ENCODE measurements at places on chromosomes 3 and 15. TPM values are rescaled to one million over a fixed set of nuclear protein-coding genes. Genes with fewer than 3 reads are reported as not detected.

GRCh38 chr3:73781541-73781940 is 156.8 kb upstream of the PDZRN3 start:
- no peak for DNase-seq
- no peak overlapping the region for H3K27ac ChIP-seq
- no peak overlapping the region for H3K4me3 ChIP-seq
- H3K27me3 ChIP-seq = no peaks in the 10 kb centered on the region

GRCh38 chr15:74543583-74543982 is 2.6 kb downstream of the ARID3B start:
- peaks cover 40% of the 10 kb centered on the region for H3K36me3 ChIP-seq
- peak overlapping the region; percentile 99 for H3K4me3 ChIP-seq
- peak overlapping the region; percentile 36 for H3K27ac ChIP-seq
- no peaks in the 10 kb centered on the region for H3K27me3 ChIP-seq

GRCh38 chr3:64890466-64890865 is 202.7 kb upstream of the ADAMTS9 start:
- no peaks in the 10 kb centered on the region for H3K36me3 ChIP-seq
- no peaks in the 10 kb centered on the region for H3K27me3 ChIP-seq
- no peak for DNase-seq
- H3K4me3 ChIP-seq = no peak overlapping the region
- peaks cover 16% of the 10 kb centered on the region for H3K4me1 ChIP-seq

GRCh38 chr3:108328821-108329486 is 32.6 kb downstream of the HHLA2 start:
- DNase-seq = no peak
- no peaks in the 10 kb centered on the region for H3K27me3 ChIP-seq
- no peaks in the 10 kb centered on the region for H3K36me3 ChIP-seq
- H3K4me3 ChIP-seq = no peak overlapping the region
- H3K27ac ChIP-seq = no peak overlapping the region
- peaks cover 3% of the 10 kb centered on the region for H3K4me1 ChIP-seq

GRCh38 chr3:62332835-62333244 is 40.5 kb downstream of the FEZF2 start:
- peak; percentile 57 for DNase-seq
- no peak overlapping the region for H3K4me3 ChIP-seq
- H3K4me1 ChIP-seq = peaks cover 24% of the 10 kb centered on the region
- no peaks in the 10 kb centered on the region for H3K36me3 ChIP-seq

GRCh38 chr3:184727357-184728009 is 15.6 kb upstream of the MAGEF1 start:
- H3K27me3 ChIP-seq = no peaks in the 10 kb centered on the region
- no peak overlapping the region for H3K27ac ChIP-seq
- DNase-seq = peak; percentile 97
- no peaks in the 10 kb centered on the region for H3K36me3 ChIP-seq
- H3K4me1 ChIP-seq = no peaks in the 10 kb centered on the region

DNA sequence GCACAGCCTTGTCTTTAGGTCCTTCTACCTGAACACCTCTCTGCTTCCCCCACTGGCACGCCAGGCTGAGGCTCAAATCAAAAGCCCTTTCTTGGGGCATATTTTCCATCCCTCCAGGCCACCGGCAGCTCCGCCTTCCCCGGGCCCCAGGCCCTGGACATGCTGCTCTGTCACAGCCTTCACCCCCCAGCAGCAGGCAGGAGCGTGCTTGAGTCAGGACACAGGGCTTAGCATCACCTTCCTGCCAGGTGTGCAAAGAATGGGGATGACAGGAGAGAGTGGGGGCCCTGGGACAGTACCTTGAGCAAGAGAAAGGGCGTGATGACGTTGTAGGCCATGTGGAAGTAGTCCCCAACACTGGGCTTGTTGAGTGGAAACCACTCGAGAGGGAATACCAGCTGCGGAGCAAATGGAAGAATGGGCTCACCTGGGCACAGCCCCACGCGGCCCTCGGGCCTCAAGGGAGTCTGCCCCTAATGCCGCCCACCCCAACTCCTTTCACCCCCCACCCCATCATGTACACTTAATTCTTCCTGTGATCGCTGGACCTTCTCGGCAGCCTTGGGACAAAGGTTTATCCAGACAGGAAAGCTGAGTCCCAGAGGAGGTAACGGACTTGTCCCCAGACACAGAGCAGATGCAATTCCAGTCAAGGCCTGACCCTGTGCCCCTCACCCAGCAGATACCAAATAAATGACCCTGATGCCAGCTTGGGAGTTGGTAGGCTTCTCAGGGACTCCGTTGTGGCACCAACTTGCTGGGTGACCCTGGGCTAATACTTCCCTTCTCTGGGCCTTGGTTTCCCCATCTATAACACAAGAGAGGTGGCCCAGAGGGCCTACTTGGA is 9.1 kb upstream of the CALML4 start:
- DNase-seq = no peak
- H3K36me3 ChIP-seq = peaks cover 10% of the 10 kb centered on the region
- no peak overlapping the region for H3K4me3 ChIP-seq
- peaks cover 3% of the 10 kb centered on the region for H3K4me1 ChIP-seq
- H3K27me3 ChIP-seq = no peaks in the 10 kb centered on the region
- H3K27ac ChIP-seq = no peak overlapping the region

DNA sequence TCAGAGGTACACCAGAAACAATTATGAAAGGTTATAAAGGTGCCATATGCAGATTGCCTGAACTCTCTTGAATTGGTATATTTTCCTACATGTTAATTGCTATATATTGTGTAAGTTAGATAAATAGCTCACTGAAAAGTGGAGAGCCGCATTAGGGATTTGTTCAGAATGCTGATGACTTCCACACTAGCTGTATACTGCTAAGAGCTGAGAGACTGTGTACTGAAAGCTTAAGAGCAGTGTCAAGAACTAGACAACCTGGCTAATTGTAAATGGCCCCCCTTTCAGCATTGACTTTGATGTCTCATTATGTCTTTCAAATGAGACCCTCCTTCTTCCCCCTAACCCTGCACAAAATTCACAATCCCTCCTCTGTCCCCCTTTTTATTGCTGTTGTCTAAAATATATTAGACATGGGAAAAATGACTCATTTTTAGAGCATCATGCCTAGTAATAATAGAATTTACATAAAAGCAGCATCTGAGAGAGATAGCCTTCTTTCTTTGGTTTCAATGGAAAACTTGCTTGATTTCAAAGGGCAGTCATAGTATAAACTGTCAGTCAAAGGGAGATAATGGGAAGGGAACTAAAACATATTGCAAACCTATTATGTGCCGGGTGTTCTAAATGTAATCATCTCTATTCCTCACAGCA is 34.7 kb upstream of the GREM1 start:
- no peaks in the 10 kb centered on the region for H3K27me3 ChIP-seq
- peaks cover 7% of the 10 kb centered on the region for H3K36me3 ChIP-seq
- H3K4me3 ChIP-seq = no peak overlapping the region

DNA sequence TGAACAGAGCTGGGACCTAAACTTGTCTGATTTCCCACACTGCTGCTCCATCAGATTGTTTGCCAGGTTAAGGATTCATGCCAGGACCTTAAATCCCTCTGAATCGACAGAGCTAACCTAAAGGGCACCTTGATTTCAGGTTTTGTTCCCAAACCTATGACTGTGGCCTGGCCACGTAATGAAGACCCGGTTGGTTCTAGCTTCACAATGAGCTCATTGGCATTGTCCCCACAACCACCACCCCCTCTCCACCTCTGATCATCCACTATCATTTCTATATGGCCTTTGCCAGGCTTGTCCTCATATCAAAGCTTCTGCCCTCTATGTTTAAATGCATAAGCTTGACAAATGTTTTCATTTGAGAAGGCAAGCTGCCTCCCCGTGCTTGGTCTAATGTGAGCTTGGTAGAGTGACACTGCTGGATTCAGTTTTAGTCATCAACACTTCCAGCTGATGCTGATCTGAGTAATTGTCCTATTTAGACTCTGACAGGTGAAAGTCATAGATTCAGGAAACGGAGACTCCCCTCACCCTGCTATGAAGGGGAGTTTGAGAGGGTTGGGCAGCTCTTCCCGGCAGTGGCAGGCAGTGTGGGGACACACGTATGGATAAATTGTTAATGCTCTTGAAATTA is 407.1 kb upstream of the CFAP20DC start:
- H3K27me3 ChIP-seq = no peaks in the 10 kb centered on the region
- H3K4me3 ChIP-seq = no peak overlapping the region
- no peak for DNase-seq
- no peaks in the 10 kb centered on the region for H3K36me3 ChIP-seq
- H3K27ac ChIP-seq = no peak overlapping the region
- H3K4me1 ChIP-seq = no peaks in the 10 kb centered on the region

DNA sequence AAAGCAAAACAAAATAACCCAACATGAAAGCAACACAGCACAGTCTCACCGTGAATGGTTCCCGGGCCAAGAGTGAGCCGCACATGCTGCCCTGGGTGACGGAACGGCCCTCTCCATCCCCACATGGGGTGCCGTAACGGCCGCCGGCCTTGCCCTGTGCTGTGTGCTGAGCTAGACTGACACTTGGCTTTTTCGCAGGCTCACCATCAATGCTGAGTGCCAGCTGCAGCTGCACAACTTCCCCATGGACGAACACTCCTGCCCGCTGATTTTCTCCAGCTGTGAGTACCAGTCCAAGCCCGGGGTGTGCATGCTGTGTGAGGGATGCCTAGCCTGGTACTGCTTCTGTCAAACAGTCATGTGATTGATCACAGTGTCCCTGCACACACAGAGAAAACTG is 357.6 kb downstream of the GABRG3 start:
- no peaks in the 10 kb centered on the region for H3K27me3 ChIP-seq
- H3K27ac ChIP-seq = no peak overlapping the region
- H3K4me3 ChIP-seq = no peak overlapping the region
- no peaks in the 10 kb centered on the region for H3K36me3 ChIP-seq
- DNase-seq = no peak
- no peaks in the 10 kb centered on the region for H3K4me1 ChIP-seq

DNA sequence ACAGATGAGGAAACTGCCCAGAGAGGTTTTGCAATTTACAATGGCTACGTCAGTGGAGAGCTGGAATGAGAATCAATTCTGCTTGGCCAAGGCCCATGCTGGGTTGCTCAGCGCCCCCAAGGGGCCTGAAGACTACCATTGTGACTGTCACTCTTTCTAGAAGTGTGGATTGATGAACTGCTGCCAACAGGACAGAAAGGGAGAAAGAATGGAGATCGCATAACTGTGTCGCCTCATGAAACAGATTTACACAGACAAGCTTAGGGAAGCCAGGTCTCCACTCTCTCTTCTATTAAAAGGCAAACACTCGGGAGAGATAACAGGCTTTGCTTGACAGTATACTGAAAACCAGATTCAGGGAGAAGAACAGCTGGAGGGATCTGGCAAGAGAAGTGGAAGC is 160.0 kb downstream of the STT3B start:
- no peak overlapping the region for H3K27ac ChIP-seq
- no peak for DNase-seq
- no peaks in the 10 kb centered on the region for H3K27me3 ChIP-seq

DNA sequence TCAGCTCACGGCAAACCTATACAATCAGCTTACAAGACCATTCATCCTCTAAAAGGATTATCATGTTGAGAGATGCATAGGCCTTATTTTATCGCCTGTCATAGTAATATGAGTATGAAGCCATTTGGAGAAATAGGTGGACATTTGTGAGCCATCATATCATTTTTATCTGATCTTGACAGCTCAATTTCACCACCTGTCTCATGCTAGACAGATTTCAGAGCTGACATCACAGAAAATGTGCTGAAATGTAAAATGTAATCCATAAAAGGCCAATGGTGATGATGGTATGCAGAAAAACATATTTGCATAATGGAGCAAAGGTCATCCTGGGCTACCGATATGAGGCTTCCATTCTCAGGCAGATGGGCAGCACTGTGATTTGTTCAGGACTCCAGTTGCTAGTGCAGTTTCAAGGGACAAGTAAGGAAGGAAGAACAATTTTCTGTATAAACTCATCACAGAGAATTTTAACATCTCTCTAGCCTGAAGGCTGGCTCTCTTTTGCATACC is 221.5 kb downstream of the ULK4 start:
- no peak overlapping the region for H3K27ac ChIP-seq
- H3K36me3 ChIP-seq = no peaks in the 10 kb centered on the region
- no peak for DNase-seq
- no peaks in the 10 kb centered on the region for H3K27me3 ChIP-seq
- H3K4me3 ChIP-seq = no peak overlapping the region

GRCh38 chr15:33946152-33946551 is 22.1 kb upstream of the CHRM5 start:
- no peaks in the 10 kb centered on the region for H3K27me3 ChIP-seq
- H3K4me3 ChIP-seq = no peak overlapping the region
- no peak for DNase-seq
- H3K27ac ChIP-seq = no peak overlapping the region

- H3K27ac ChIP-seq = no peak overlapping the region
- H3K27me3 ChIP-seq = no peaks in the 10 kb centered on the region
- no peak overlapping the region for H3K4me3 ChIP-seq
- DNase-seq = no peak
- H3K4me1 ChIP-seq = no peaks in the 10 kb centered on the region
- no peaks in the 10 kb centered on the region for H3K36me3 ChIP-seq
Observed at GRCh38 chr3:170137986-170138385, 43.5 kb downstream of the PHC3 start.

- no peaks in the 10 kb centered on the region for H3K4me1 ChIP-seq
- DNase-seq = no peak
- no peak overlapping the region for H3K27ac ChIP-seq
- H3K36me3 ChIP-seq = no peaks in the 10 kb centered on the region
Observed at GRCh38 chr3:104472221-104472620, 894.5 kb upstream of the ALCAM start.

DNA sequence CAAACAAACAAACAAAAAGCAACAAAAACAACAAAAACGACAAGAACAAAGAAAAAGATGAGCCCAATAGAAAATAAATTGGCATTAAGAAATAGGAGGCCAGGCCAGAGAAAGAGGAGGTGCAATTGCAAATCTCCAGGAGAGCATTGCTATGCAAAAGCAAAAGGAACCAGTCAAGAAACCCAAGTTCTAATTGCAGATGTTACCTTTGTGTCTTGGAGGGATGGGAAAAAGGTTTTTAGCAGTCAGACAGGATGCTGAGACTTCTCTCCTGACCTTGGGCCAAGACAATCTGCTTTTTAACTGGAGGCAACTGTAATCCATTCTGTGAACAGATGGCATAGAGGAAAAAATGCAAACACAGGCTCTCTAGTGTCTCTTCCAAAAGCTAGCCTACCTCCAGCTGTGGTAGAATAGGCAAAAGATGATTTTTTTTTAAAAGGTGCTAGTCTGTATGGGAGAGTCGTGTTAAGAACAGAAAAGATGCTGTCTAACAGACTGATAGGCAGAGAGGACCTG is 56.4 kb downstream of the LSAMP start:
- H3K27me3 ChIP-seq = no peaks in the 10 kb centered on the region
- H3K36me3 ChIP-seq = no peaks in the 10 kb centered on the region
- peak overlapping the region; percentile 48 for H3K27ac ChIP-seq
- H3K4me3 ChIP-seq = no peak overlapping the region
- H3K4me1 ChIP-seq = peaks cover 24% of the 10 kb centered on the region

The GJD2 gene
- 0.27 TPM for total RNA-seq

The SLC28A2 gene
- total RNA-seq = not detected

The ANKRD63 gene
- 0.74 TPM for total RNA-seq

The FGF7 gene
- total RNA-seq = 0.03 TPM

The AGBL1 gene
- total RNA-seq = 0.03 TPM

The CEP152 gene
- total RNA-seq = 12.4 TPM

The GOLGA6C gene
- total RNA-seq = 1.3 TPM

The SLC15A2 gene
- 5.2 TPM for total RNA-seq

The CTXN2 gene
- not detected for total RNA-seq

The ZNF660 gene
- 6.1 TPM for total RNA-seq

All from GM23338 (cell line).